Activated CD4-positive, alpha-beta memory T cell treated with anti-CD3 and anti-CD28 coated beads for 36 hours (primary cell): ENCODE measurements at places on chromosomes 11 and 22.

DNA sequence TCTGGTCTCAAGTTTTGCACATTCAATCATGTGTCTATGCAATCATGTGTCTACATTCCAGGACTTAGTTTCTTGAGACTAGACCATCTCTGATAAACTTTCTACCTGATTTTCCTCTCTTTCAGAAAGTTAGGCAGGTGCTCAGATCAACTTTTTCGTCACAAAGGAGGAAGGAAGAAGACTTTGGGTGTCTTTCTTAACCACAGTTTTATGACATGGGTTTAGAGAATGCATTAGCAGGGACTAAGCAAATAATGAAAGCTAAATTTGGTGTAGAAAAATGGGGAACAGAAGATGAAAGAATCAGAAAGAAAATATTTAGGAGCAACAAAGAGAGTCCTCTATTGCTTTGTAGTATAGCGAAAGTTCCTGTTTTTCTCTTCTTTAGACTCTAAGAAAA lies 7.7 kb upstream of the GLYATL1B start:
- no peak for DNase-seq

DNA sequence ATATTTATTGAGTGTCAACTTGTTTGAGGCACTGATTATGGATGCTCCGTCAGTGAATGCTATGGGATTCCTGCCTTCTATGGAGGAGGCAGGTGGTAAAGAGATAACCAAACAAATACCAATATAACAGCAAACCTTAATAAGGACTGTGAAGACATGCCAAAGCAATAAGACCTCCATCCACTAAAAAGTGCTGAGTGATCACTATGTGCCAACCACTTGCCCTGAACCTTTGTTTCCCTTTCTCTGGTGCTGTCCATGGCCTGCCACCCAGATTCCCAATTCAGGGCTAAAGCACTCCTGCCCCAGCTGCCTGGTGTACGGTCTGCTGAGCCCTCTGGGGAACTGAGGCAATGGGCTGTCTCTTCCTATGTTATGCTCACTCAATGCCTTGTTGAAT lies 1074.9 kb downstream of the OPCML start:
- no peak for DNase-seq

GRCh38 chr22:24093855-24094254 lies 82.8 kb downstream of the CABIN1 start:
- DNase-seq, result no peak

- DNase-seq, result no peak
These were observed 79.5 kb upstream of the SLC25A18 start for GRCh38 chr22:17483688-17484372.

DNA sequence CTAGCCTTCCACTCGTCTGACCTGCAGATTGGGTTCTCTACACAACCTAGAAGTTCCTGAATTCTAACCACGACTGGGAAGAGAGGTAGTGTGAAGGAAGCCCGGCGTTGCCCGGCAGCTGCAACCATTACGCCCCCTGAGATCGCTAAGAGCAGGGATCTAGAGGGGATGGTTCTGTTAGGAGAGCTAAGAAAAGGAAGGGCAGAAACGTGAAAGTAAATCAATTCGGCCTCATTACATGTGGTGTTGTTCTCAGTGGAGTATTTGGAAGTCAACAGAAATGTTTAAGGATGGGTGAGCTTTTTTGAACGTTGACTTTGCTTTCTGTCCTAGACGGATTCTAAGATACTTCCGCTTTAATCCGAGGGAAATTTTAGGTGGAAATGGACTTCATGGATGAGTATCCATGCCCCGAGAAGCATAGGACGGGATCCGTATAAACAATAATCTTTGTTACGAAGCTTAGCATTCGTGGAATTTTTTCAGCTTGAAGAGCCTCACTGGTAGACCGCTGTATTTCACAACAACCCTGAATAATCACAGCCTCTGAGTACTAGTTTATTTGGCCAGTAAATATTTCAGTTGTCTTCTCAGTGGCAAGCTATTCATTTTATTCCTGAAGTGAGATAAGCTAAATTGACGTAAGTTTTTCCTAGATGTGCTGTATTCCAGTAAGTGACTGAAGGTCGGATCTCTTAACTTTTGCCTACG lies 629 bp downstream of the ATP5MG start:
- DNase-seq, result no peak

- no peak for DNase-seq
These were observed 18.1 kb downstream of the IL17REL start for GRCh38 chr22:49994361-49995040.

DNA sequence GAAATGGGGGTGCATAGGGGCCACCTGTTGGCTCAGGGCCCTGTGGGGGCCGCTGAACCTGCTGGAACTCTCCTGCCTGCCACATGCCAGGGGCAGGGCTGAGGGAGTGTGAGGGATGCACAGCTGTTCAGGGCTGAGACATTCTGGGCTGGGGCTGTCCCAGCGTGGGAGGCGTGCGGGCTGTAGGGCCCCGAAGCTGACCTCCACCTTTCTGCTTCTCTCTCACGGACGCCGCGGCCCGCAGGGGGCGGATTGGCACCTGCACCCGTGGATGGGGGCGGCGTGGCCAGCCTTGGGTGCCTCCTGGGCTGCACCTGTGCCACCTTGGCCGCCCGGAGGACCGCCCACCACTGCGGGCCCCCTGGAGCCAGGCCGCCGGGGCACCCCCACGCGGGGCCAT lies 4.1 kb downstream of the CCDC188 start:
- no peak for DNase-seq

- DNase-seq, result no peak
These were observed 12.7 kb upstream of the TSGA10IP start for GRCh38 chr11:65932558-65932919.

DNA sequence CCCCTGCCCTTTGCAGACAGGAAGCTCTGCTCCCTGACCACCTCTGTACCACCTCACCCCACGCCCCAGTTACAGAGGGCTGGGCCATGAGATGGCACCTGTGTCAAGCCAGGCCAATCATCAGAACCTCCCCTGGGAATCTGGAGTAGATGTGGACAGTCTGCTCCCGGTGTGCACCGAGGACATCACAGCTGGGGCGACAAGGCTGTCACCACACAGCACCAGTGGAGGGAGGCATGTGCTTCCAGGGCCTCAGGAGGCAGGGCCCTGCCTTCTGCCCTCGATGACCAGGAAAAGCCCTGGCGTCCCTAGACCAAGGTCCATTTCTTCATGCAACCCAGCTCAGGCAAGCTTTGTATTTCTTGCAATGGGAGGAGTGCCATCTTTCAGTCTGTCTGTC lies 309.5 kb downstream of the CTTN start:
- DNase-seq, result no peak

DNA sequence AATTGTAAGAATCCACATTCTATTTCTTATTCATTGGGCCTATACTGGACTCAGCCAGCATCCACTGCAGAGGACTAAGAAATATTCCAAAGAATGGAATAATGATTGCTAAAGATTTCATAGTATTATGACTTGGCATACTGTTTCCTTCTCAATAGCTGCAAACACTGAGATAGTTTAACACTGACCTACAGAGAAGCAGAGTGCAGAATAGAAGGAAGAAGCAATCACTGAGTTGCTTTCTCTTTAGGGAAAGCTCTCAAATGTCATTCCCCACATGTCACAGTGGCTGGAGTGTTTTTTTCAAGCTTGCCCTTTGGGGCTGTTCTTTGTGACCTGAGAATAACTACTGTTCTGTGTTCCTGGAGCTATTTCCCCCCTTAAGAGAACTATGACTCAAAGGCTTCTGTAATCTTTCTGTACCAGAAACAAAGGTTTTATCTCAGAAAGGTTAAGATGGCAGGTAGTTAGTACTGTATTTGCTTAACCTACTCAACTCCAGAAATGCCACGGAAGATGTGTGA lies 243.6 kb upstream of the LUZP2 start:
- no peak for DNase-seq

DNA sequence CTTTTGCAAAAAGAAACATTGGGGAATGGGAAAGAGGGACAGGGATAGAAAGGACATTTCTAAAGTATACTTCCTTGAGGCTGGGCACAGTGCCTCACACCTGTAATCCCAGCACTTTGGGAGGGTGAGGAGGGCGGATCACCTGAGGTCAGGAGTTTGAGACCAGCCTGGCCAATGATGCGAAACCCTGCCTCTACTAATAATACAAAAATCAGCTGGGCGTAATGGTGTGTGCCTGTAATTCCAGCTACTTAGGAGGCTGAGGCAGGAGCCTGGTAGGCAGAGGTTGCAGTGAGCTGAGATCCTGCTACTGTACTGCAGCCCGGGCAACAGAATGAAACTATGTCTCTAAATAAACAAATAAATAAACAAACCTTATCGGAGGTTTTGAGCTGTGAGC lies 16.3 kb upstream of the TEF start:
- no peak for DNase-seq

DNA sequence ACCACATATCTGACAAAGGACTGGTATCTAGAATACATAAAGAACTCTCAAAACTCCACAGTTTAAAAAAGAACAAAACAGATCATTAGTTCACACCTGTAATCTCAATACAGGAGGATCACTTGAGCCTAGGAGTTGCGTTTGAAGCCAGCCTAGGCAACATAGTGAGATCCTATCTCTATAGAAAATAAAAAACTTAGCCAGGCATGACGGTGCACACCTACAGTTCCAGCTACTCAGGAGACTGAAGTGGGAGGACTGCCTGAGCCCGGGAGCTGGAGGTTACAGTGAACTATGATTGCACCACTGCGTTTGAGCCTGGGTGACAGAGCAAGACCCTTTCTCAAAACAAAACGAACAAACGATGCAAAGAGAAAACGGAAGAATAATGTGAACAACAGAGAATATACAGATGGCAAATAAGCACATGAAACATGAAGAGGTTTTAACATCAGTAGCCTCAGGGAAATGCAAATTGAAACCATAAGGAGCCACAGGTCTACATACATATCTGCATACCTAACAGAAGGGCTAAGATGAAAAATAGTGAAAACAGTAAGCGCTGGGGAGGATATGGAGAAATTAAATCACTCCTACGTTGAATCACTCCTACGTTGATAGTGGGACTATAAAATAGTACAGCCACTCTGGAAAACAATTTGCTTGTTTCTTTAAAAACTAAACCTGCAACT lies 70.7 kb downstream of the DGCR2 start:
- DNase-seq, result no peak

DNA sequence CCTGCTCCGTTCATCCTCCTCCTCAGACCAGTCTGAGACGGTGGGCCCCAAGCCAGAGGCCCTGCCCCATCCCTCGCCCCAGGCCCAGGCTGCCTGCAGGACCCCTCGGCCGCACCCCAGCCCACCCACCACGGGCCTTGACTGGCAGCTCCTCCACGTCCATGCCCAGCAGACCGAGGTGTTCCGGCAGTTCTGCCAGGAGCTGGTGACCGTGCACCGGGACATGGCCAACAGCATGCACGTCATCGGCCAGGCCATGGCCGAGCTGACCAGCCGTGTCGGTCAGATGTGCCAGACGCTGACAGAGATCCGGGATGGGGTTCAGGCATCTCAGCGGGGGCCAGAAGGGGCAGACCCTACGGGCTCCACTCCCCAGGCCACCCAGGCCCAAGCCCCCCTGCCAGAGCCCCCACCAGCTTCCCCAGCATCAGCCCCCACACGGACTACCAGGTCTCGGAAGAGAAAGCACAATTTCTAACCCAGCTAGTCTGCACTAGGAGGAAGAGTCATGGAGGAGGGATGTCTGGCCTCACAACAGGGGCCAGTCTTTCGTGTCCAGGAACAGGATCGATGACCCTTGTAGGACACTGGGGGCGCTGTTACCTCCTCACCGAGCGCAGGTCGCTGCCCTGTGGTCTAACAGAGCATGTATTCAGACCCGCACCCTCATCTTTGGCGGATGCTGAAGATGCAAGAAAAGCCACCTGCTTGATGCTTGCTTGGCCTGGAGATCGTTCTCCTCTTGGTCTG lies 66.3 kb downstream of the PRDM11 start:
- no peak for DNase-seq

- DNase-seq, result no peak
These were observed 784.8 kb downstream of the TBC1D22A start for GRCh38 chr22:47547239-47547661.

- DNase-seq, result no peak
These were observed 97.9 kb upstream of the PITPNB start for GRCh38 chr22:28016781-28017557.

GRCh38 chr22:48177631-48178030 lies 1415.2 kb downstream of the TBC1D22A start:
- no peak for DNase-seq

DNA sequence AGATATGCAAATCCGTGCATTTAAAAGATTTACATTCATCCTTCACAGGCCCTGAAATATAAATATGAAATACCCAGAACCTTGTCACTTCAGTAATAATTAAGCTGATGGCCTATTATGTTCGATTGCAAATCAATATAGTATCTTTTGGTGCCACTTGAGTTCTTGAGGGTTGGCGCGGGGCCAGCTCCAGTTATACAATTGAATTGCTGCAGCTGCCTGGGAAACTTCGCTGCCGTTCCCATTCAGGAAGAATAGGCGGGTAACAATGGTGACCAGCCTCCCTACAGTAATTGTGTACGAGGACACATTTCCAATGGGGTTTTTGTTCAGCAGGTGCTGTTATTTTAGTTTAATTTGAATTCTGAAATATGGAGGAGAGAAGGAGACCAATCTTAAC lies 451.2 kb downstream of the INSC start:
- DNase-seq, result no peak

GRCh38 chr11:25562417-25562816 lies 769.5 kb upstream of the ANO3 start:
- no peak for DNase-seq

DNA sequence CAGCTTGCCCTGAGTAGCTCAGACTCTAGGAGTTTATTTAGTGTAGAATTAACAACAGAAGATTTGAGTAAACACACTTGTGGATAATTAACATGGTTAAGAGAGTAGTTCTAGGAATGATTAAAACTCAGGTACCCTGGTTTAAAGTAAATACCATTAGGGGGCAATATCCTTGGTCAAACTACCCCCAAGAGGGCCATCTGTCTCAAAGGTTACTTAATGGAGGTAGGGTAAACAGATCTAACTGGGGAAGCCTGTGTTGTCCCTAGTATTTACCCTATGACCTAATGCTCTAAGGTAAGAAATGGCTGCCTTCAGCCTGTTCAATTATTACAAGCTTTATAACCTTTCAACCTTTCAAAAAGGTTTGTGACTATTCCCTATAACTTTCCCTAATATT lies 10.6 kb upstream of the GLYATL1 start:
- no peak for DNase-seq

DNA sequence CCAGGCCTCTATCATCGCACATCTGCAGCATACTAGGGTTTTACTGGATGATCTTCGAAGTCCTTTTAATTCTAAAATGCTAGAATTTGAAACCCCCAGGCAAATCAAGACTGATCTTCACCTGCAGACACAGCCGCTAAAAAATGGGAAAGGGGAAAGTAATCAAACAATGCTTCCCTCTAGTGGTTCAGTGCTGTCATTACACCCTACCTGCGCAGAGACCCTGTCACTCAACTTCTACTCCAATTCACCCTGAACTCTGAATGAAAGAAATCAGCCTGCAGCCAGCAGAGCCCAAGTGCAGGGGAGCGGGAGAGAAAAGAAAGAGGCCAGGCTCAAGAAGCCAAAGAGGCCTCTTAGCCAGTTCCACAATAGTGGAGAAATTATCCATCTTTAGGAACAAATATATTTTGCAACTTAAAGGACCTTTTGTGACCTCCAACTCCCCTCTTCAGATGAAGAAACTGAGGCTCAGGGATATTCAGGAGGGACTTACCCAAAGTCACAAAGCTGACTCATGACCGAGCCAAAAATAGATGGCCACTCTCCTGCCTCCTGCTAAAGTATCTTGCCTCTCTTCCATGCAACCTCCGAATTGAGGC lies 33.0 kb downstream of the SERGEF start:
- peak; percentile 29 for DNase-seq
